Renal cortical epithelial cell (primary cell): ENCODE measurements at places on chromosomes 5 and 9. TPM values are rescaled to one million over a fixed set of nuclear protein-coding genes. Genes with fewer than 3 reads are reported as not detected.

DNA sequence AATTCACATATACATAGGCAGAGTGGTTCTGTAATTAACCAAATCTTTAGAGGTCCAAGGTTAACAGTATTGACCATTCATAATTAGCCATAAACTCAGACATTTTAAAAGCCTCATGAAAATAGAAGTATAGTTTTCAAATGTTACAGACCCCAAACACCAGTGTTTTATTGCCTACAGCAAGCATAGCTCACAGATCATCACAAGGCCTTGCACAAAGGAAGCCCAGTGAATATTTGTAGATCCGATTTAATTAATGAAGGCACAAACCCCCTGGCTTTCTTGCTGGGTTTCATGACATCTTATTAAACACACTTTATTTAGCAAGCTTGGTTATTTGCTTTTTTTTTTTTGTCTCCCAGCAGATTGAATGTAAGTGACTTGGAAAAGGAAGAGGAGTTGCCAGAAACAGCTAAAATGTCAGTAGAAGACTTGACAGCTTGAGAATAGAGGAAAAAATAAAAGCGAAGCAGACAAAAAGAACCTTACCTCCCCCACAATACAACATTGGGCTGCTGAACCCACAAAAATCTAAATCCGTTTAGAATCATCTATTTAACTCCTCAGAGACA, 283.9 kb upstream of the TNC start:
- no peak for DNase-seq

- no peak for DNase-seq
Observed at GRCh38 chr5:16127865-16128544, 51.6 kb downstream of the MARCHF11 start.

DNA sequence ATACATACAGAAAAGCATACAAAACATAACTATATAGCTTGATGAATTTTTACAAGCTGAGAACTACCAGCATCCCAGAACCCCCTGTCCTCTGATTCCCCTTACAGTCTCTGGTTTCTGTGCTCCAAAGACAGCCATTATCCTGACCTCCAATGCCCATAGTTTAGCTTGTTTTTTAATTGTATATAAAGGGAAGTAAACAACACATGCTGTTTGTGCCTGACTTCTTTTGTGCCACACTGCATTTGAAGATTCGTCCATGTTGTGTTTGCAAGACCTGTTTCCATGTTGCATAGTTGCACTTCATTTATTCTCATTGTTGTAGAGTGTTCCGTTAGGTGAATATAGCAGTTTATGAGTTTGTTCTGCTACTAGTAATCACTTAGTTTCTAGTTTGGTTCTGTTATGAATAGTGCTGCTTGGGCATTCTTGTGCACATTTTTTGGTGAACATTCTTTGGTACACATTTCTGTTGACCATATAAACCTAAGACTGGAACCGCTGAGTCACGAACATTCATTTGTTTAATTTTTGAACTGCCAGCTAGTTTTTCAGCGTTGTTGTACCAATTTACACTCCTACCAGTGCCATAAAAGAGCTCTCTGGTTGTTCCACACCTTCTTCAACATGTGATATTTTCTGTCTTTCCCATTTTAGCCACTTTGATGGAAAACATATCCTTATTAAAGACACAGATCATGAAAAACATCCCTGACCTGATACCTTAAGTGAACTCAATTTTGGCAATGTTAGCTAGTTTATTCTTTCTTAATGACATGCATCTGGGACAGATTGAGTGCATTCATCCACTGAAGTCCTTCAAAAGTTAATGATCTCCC, 78.1 kb upstream of the ANXA1 start:
- DNase-seq, result peak; percentile 84

GRCh38 chr5:113102121-113102531, 125.5 kb downstream of the DCP2 start:
- peak; percentile 16 for DNase-seq

The TMEM174 gene
- total RNA-seq, result 0.15 TPM in 1 of 2 replicates, not detected in the other

DNA sequence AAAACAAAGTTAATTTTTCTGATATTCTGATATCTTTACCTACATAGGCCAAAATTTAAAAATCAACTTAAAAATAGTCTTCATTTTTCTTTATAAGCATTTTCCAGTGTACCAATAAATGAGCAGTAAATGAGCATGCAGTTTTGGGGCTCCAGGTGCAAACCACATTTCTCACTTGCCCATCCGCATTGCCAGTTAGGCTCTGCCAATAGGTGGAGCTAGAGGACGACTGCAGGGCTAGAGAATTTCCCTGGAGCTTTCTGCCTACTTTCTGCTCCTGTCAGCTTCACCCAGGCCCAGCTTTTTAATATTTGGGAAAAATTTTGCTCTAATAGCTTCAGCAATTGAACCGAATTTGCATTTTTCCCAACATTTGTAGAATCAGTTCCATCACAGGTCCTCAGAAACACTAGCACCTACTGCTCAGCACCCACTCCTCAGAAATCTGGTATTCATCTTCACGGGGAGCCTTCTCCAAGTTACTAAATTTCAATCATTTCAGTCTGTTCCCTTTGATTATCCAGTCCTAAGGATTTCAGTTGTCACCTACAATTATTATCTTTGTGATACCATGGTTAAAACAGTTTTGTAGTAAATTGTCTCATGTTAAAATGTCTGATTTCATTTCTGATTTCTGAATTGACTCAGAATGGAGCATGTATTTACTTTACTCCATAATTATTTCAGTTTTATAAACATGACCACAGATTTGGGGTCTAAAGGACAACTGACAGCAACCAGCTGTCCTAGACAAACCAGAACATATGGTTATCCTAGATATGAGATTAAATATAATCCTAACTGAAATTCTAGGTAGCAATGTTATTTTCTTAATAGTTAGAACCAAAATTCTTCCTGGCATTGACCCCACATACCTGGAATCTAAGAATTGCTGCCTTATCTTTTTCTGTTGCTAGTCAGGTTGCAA, 104.6 kb upstream of the FAM174A start:
- peak; percentile 25 for DNase-seq

The CNTNAP3 gene
- total RNA-seq, result 1.9 and 2.2 TPM in 2 replicates

The PCYOX1L gene
- total RNA-seq, result 4.9 and 5.0 TPM in 2 replicates

GRCh38 chr9:110626101-110626829, 42.3 kb upstream of the MUSK start:
- peak; percentile 36 for DNase-seq

The KLF4 gene
- 3.2 and 3.3 TPM in 2 replicates for total RNA-seq

GRCh38 chr9:118618084-118618483, 751.2 kb downstream of the BRINP1 start:
- peak; percentile 50 for DNase-seq

DNA sequence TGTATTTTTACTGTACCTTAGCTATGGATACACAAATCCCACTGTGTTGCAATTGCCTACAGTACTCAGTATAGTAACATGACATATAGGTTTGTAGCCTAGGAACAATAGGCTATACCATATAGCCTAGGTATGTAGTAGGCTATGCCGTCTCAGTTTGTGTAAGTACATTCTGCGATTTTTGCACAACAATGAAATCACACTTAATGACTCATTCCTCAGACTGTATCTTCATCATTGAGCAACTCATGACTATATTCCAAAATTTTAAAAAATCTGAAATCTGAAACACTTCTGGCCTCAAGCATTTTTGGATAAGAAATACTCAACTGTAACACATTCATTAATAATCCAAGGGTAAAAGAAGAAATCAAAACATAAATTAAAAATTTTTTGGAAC, 666.8 kb upstream of the GRAMD2B start:
- DNase-seq, result no peak

DNA sequence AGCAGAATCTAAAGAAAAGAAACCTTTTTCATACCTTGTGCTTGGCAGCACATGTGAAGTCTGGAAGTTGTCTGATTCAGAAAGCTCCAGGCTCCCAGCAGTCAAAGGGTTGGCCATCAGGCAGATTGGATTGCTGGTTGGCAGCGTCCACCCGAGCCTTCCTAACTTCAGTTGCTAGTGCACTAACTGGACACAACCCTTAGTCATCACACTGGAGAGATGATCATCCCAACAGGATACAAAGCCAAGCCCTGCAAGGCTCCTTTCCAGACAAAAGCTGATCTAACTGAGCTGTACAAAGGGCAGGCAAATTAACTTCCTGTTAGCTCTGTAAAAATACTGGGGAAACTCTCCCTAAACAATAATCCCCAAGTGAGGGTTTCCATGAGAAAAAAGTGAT, 185.6 kb downstream of the SNX18 start:
- peak; percentile 56 for DNase-seq

GRCh38 chr5:172527559-172527958, 73.2 kb upstream of the SH3PXD2B start:
- no peak for DNase-seq

GRCh38 chr5:52961274-52961681, 27.9 kb upstream of the ITGA2 start:
- DNase-seq, result peak; percentile 88

The FOXD4 gene
- total RNA-seq, result 0.20 TPM in 1 of 2 replicates, not detected in the other

The HSD17B4 gene
- total RNA-seq, result 225 and 259 TPM in 2 replicates

The PTGER4 gene
- 1.6 and 13.5 TPM in 2 replicates for total RNA-seq

The SPINK6 gene
- total RNA-seq, result not detected in 2 replicates

GRCh38 chr9:135147938-135148337, 60.5 kb downstream of the OLFM1 start:
- no peak for DNase-seq

The FRRS1L gene
- 0.50 TPM in 1 of 2 replicates, not detected in the other for total RNA-seq

DNA sequence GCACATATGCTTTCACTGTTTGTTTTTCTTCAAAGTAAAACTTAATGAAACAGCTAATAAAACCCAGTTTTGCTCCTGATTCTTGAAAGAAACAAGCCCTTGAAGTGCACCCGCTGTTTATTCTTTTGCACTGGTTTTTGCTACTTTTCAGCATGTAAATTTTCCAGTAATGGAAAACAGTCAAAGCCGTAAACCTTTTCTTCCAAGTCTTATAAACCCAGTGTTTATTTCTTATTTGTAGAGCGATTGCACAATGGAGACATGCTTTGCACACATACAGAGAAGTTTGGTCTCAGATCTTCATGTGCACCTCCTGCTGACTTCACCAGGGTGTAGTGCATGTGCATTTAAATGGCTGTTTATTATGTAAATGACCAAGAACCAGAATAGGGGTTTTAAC, 51.8 kb downstream of the ATG10 start:
- DNase-seq, result peak; percentile 79

The HTR4 gene
- not detected in 2 replicates for total RNA-seq

DNA sequence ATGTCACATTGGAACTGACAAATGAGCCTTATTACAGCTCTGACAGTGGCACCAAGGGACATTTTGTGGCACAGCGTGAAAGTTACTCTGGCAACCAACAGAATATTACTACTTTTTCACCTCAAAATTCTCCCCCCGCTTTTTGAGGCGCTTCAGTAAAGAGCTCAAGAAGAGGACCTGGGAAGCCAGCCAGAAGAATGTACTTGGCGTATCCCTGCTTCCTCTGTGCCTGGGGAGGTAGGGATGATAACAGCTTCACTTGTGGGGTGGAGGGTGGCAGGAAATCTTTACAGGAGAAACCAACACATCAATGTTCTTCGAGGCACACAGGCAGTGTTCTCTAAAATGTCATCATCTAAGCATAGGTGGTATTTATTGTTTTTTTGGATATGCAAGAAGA, 624.1 kb downstream of the NR2F1-AS1 start:
- DNase-seq, result no peak

The GABRA1 gene
- total RNA-seq, result not detected in 2 replicates

The FABP6 gene
- not detected in 2 replicates for total RNA-seq

DNA sequence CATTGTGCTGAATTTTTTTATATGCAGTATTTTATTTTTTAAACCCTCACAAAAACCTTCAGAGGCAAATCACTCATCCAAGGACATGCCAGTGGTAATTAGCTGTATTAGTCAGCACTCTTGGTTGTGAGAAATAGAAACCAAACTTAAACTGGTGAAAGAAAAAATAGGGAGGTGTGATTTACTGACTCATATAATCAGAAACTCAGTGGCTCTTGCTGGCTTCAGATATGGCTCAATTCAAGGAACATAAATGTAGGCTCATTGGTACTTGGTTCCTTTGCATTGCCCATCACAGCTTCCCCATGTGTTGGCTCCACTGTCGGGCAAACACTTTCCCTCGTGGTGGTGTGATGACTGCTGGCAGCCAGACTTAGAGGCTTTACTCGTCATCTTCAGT, 497.2 kb downstream of the MAT2B start:
- peak; percentile 86 for DNase-seq

The SPINK4 gene
- not detected in 2 replicates for total RNA-seq

- no peak for DNase-seq
Observed at GRCh38 chr5:169964246-169964645, 16.0 kb downstream of the INSYN2B start.

DNA sequence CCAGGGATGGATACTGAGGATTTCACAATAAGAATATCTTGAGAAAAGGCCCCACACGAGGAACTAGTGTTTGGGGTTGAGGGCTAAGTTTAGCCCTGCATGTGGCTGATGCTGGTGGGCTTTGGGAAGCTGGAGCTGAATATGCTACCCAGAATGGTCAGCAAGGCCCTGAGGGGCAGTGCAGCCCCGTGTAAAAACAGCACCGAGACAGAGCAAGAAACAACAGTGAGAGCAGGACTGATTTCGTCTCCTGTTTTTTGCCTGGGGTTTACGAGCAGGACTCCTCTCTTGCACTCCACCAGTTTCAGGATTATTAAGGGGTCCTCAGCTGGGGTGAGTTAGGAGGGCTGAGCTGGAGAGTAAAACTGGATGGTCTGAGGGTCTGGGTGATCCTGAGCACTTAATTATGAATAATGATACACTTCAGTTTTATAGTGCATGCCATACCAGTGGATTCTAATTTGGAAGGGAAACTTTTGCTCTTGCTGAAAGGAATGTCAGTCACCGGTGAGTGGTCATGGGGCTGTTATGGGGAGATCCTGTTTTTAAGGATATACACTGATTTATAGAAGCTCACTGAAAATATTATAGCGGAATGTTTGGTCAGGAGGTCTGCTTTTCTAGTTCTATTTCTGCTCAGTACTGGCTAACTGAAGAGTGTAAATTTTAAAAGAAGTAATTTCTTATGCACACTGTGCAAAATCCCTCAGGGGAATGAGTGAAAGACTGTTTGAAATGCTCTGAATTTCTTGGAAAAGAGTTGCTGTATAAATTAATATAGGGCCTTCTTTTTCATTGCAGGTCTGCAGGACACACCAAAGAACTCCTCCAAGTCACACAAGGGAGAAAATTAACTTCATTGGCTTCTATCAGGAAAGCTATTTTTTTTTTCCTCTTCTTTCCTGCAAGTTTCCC, 42.7 kb upstream of the NFIB start:
- DNase-seq, result no peak

The FOXD4L4 gene
- total RNA-seq, result 0.20 TPM in 1 of 2 replicates, not detected in the other

The NTNG2 gene
- total RNA-seq, result 0.15 and 0.17 TPM in 2 replicates

The LCN12 gene
- total RNA-seq, result 0.40 TPM in 1 of 2 replicates, not detected in the other

DNA sequence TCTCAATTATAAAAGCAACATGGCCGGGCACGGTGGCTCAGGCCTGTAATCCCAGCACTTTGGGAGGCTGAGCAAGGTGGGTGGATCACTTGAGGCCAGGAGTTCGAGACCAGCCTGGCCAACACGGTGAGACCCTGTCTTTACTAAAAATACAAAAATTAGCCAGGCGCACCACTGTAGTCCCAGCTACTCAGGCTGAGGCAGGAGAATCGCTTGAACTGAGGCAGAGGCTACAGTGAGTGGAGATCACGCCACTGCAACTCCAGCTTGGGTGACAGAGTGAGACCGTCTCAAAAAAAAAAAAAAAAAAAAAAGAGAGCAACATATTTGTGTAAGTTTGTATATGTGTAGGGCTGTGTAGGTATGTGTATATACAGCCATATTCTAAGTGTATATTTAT, 7.5 kb downstream of the RPS6 start:
- DNase-seq, result no peak
